ENCODE measurements at places on chromosomes 6 and 20.

- no peak for DNase-seq
These were observed 4.3 kb downstream of the LZTS3 start for GRCh38 chr20:3168829-3169590.

DNA sequence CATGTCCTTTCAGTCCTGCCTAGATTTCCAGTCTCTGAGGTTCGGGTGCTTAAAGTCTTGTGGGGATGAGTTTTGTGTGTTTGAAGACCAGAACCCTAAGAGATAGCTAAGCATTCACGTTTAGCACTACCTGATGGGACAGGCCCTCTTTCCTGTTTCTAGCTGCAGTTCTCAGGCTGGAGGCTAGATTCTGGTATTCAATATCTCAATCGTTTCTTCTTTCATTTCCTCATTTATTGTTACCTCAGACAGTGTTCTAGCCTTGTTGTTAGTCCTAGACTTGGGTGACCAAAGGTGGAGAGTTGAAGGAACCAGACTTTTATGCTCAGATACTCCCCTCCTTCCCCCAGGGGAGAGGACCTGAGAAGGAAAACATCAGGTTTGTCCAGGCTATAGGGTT is 16.8 kb downstream of the CEP250 start:
- no peak for DNase-seq

DNA sequence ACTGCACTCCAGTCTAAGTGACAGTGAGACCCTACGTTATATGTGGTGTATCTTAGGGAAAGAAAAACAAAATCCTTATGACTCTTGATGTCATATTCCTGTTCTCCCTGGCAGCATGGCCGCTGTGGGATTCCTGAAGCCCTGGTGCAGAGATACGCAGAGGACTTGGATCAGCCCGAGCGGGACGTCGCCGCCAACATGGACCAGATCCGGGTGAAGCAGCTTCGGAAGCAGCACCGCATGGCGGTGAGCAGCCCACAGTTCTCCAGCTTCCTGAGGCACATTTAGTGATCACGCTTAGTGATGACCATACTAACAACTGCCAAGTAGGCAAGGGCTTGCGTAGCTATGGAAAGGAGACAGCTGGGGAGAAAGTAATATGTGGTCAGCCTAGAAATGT is 200.9 kb upstream of the UST start:
- DNase-seq: no peak

DNA sequence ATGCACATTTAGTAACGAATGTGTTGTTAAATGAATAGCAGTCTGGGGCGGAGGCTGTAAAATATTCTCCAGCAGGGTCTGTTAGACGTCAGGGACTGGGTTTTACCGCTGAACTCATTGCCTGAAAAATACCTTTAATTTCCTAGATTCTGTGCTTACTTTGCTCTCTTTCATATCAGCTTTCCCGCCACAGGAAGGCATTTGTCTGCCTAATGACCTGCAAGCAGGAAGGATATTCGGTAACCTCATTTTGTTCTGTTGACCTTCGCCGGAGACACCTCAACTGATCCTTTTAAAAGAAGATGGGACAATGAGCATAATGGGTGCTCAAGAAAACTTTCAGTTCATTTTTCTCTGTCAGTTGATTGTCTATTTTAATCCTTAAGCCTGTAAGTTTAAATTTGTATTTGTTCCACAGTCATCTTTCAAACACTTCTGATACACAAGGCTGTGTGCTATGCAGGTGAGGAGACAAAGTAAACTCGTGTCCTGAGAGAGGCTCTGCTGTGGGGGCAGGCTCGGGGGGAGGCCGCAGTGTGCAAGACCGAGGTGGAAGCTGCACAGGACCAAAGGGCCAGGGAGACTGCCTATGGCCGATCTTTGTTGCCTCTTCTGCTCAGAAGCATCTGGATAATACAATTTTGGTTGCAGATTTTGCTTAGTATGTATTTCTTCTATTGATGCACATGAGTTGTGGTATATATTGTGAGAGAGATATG is 27.4 kb upstream of the SIM1 start:
- no peak for DNase-seq

- no peak for DNase-seq
These were observed 368.9 kb upstream of the JARID2 start for GRCh38 chr6:14876778-14877613.

DNA sequence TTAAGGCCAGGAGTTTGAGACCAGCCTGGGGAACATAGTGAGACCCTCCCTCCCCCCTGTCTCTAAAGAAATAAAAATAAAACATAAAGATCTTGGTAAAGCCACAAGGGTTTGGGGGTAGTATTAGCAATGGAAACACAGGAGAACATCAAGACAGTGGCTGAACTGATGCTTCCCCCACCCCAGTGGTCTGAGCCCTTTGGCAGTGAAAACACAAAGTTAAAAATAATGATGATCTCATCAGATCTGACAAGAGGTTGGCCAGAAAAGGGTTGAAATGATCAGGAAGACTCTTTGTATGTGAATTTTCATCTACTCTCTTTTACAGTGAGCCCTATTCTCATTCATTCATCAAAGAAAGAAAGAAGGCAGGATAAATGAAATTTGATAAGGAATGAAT is 93.7 kb downstream of the KCNB1 start:
- DNase-seq: no peak

DNA sequence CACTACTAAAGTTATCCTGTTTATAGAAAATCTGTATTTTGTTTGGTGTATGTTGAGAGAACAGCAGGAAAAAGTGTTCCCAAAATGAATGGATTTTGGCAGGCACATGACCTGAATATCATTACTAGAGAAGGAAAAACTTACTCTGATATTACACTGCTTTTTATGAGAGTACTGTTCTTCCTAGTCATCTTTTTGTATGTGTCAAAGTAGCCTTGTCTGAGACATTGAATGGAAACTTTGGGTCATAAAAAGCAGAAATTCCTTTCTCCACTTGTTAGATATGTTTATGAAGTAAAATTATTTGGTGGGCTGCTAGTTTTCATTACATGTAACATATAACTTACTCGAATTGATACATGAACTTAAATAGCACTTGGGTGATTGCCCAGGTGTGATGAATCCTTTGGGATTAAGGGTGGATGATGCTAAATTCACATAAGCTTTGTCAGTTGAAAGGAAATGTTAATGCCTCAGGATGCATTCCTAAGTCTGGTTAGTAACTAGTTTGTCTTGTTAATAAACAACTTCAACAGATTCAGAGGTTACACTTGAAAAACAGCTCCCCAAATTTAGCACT is 206.7 kb downstream of the CENPW start:
- no peak for DNase-seq

- DNase-seq: peak; percentile 67
These were observed 74.6 kb downstream of the OR2B2 start for GRCh38 chr6:27837625-27838057.

GRCh38 chr20:13855613-13856012 is 70.8 kb downstream of the NDUFAF5 start:
- no peak for DNase-seq

DNA sequence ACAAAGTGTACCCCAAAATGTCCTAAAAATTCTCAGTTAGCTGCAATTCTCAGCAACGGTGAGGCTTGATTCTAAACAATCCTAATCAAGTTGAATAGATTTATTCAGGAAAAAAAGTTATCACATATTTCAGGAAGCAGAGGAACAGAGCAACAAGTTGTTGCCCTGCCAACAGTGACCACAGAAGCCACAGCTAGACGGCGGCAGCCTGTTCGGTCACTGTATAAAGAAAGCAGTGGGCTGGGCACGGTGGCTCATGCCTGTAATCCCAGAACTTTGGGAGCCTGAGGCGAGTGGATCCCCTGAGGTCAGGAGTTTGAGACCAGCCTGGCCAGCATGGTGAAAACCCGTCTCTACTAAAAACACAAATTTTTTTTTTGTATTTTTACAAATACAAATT is 171.2 kb upstream of the BMP5 start:
- no peak for DNase-seq

- DNase-seq: no peak
These were observed 4.2 kb upstream of the NTSR1 start for GRCh38 chr20:62704341-62704948.

DNA sequence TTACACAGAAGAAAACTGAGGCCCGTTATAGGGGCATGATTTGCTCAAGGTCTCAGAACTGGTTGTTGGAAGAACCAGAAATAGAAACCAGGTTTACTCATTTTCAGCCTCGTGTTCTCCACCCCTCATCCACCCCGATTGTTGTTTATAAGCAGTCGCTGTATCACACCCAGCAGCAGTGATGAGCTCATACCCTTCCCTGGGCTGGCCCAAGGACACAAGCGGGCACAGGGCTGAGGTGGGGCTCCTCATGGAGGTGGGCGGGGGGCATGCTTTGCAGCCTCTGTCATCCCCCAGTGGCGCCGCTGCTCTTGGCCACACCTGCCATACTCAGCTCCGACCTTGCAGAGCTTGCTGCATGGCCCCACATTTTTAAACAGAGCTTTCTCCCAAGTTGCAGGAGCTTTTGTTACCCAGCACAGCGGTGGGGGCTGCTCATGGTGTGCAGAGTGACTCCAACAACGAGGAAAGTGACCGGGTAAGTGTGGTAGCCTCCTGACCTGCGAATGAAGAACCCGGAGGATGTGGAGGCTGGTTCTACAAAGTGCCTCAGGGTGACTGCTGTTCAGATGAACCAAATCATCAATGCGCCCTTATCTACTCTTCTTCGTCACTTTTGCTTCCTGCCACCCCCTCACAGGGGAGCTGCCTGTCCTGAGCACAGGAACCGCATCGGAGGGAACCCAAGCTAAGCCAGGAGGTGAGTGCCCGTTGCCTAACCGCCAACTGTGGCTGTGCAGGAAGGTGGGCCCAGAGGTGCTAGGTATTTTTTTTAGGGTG is 43.6 kb upstream of the NKX2-2 start:
- DNase-seq: no peak

- DNase-seq: no peak
These were observed 190.8 kb downstream of the MTFR2 start for GRCh38 chr6:136059308-136059707.

GRCh38 chr6:105907301-105907700 is 178.8 kb upstream of the PRDM1 start:
- no peak for DNase-seq

DNA sequence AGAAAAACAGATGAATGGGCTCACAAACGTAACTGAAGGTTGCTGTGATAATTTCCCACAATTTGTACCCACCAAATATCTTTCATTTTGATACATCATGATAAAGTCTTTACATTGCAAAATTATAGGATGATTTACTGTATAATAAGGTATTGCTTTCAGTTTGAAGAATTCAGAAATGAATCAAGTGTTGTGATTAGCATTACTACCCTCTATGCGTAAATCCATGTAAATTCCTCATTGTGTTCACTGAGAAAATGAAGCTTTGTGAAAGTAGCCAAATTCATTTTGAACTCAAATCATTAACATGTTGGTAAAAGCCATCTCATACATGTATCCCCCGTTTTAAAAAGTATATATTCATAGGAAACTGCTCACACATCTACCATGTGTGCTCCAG is 379.4 kb downstream of the ESR1 start:
- DNase-seq: no peak

DNA sequence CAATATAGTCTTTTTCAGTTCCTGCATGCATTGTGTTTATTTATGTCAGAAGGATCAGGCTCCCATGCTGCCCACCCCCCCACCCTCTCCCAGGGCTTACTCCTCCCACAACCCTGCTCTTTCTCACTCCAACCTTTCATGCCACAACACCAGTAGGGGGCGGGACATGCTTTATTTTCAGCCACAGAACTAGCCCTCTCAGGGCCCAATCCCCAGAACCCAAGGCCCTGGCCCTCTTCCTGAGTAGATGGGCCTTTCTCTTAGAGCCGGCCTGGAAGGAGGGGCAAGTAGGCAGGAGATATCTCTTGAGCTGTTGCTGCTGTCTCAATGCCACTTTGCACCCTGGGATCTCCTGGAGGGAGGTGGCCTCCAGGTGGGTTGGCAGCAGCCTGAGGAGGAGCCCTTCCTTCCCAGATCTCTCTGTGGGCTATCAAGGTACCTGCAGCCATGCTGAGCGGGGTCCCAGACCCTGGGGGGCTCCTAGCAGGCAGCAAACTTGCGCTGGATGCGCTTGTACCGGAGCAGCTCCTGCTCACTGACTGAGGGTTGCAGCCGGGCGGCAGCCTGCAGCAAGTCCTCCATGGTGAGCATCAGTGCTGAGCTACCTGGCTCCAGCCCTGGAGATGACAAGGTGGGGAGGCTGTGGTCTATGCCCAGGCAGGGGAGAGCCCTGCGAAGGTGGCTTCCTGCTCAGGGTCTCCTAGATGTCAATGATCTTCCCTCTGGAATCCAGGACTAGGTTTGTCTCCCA is 3.5 kb downstream of the GNMT start:
- peak; percentile 55 for DNase-seq

- DNase-seq: no peak
These were observed 23.9 kb upstream of the MOXD1 start for GRCh38 chr6:132425176-132425575.

DNA sequence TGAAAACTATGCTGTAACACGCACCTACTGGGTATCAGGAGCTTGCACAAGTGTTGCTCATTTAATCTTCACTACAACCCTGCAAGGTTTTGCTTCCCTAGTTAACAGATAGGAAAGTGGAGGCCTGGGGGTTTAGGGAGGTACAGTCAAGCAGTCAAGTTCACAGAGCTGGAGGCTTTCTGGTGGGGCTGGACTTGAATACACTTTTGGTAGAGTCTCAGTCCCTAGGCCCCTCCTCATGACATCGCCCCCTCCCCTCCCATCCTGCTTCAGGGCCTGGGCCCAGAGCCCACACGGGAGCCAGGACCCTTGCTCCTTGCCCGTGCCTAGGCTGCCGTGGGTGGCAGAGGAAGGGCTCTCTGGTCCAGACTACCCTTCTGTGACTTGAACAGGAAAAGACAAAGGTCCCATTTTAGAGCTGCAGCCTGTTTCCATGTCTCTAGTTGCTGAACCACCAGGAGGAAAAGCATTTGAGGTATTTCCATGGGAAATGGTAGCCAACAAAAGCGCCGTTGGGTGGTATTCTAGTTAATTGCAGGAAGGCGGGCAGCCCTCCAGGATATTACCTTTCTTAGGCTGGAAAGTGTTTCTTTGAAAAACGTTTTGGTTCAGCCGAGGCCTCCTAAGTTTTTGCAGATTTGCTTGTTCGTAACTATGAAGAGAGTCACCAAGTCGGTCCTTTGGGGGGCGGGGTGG is 84.9 kb downstream of the CDC5L start:
- DNase-seq: peak; percentile 36

GRCh38 chr6:155146205-155146604 is 117.6 kb upstream of the CLDN20 start:
- no peak for DNase-seq

- no peak for DNase-seq
These were observed 100.7 kb upstream of the CARMIL1 start for GRCh38 chr6:25178336-25179035.

GRCh38 chr6:13838616-13839015 is 24.3 kb upstream of the MCUR1 start:
- peak; percentile 34 for DNase-seq

DNA sequence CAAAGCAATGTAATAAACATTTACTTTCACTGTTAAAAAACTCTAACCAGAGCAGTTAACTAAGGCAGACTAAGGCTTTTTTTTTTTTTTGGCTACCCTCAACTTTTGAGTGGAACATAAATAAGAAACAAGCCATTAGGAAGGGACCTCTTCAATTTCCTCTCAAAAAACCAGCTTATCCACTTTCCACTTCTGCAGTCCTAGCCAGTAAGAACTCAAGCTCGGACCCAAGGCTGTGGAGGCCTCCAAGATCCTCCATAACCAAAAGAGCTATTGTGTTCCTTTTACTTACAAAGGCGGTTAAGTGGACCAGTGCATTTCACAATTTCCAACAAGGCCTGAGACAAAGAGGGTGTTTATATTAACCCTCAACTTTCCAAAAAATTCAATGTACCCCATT is 5.3 kb downstream of the KCNK5 start:
- DNase-seq: no peak

Measured in hematopoietic multipotent progenitor cell treated with erythropoietin and hydrocortisone succinate and interleukin-3 and kit ligand, for 15 days (in vitro differentiated cells).